AG08396 (cell line): ENCODE measurements at places on chromosomes 7 and 10.
A peak's percentile ranks its signal among the peaks of the same experiment; 100 is the strongest.

DNA sequence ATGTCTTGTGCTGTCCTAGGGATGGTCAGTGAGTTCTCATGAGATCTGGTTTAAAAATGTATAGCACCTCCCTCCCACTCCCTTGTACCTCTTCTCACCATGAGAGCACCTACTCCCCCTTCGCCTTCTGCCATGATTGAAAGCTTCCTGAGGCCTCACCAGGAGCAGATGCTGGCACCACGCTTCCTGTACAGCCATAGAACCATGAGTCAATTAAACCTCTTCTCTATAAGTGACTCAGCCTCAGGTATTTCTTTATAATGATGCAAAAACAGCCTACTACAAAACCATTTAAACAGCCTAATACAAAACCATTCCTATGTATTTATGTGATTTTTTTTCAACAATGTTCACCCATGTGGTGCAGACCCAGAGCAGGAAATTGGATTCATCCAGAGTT, 32.0 kb downstream of the KDM7A start:
- DNase-seq: no peak

DNA sequence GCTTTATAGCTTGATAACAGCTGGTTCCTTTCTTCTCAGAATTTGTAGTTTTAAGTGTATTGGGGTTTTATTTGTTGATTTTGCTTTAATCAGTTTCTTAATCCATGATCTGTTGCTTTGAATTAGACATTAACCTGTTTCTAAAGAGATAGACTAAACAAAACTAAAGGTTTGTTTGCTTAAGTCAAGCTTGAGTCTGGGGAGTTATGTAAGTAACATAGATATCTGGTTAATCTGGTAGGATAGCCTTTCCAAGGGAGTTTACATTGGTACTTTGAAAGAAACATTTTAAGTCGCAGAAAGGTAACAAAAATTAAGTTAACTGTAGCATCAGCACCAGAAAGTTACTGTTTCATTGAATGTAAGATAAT, 5.4 kb downstream of the PPP2R2D start:
- no peak for DNase-seq

- DNase-seq: peak; percentile 49
These were observed 117.4 kb downstream of the VIPR2 start for GRCh38 chr7:159027056-159027788.

GRCh38 chr10:30437031-30437841, 3.3 kb downstream of the MAP3K8 start:
- DNase-seq: peak; percentile 27

- DNase-seq: no peak
These were observed 141.7 kb downstream of the SH3PXD2A start for GRCh38 chr10:103713676-103714075.

- no peak for DNase-seq
These were observed 30.5 kb upstream of the FBXW4 start for GRCh38 chr10:101725296-101726114.

GRCh38 chr7:42227541-42227935, 9.5 kb downstream of the GLI3 start:
- DNase-seq: no peak

- no peak for DNase-seq
These were observed 196.8 kb upstream of the POT1 start for GRCh38 chr7:125126376-125126775.

DNA sequence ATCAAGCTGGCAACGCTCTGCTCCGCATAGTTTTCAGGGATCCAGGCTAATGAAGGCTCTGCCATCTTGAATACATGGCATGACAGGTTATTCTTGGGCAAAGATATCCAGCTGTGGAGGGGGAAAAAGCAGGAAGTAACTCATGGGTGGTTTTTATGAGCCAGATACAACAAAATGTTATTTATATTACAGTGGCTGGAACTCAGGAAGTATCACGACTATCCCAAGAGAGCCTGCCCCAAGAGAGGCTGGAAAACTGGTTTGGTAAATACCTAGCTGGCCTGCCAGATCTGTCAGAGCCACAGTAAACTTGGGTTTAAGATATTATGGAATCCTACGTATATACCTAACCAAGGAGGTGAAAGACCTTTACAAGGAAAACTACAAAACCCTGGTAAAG, 462.8 kb upstream of the ANKRD30A start:
- no peak for DNase-seq

DNA sequence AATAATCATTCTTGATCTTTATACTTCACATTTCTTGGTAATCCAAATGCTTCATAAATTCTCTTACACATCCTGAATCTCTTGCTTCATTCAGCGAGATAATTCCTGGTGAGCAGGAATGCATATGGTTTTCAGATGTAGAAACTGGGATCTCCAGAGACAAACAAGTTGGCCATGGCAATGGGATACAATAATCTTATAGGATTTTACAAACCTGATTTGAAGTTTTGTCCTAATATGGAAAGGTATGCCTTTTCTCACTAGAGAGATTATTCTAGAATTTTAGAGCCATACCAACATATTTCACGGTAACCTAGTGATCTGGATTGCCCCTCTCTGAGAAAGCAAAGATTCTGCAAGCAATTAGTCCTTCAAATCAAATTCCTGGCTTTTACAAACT, 13.1 kb upstream of the TRDMT1 start:
- DNase-seq: no peak

GRCh38 chr10:124736491-124737136, 7.6 kb downstream of the FAM53B start:
- DNase-seq: peak; percentile 43

- no peak for DNase-seq
These were observed 176.6 kb downstream of the SEMA3E start for GRCh38 chr7:83472376-83472775.

DNA sequence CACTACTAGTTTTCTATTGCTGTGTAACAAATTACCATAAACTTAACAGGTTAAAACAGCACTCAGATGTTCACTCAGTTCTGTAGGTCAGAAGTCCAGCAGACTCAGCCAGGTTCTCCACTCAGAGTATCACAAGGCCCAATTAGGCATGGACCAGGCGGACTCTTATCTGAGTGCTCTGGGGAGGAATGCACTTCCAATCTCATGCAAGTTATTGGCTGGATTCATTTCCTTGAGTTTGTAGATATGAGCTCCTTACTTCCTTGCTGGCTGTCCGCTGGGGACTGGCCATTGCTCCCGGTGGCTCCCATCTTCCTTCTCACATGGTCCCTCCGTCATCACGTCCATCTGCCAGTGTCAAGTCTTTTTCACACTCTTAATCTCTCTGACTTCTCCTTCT, 137.0 kb upstream of the PRR15 start:
- DNase-seq: no peak

GRCh38 chr7:16719699-16720098, 33.9 kb upstream of the TSPAN13 start:
- no peak for DNase-seq

GRCh38 chr7:118040562-118040961, 143.4 kb upstream of the LSM8 start:
- DNase-seq: no peak

DNA sequence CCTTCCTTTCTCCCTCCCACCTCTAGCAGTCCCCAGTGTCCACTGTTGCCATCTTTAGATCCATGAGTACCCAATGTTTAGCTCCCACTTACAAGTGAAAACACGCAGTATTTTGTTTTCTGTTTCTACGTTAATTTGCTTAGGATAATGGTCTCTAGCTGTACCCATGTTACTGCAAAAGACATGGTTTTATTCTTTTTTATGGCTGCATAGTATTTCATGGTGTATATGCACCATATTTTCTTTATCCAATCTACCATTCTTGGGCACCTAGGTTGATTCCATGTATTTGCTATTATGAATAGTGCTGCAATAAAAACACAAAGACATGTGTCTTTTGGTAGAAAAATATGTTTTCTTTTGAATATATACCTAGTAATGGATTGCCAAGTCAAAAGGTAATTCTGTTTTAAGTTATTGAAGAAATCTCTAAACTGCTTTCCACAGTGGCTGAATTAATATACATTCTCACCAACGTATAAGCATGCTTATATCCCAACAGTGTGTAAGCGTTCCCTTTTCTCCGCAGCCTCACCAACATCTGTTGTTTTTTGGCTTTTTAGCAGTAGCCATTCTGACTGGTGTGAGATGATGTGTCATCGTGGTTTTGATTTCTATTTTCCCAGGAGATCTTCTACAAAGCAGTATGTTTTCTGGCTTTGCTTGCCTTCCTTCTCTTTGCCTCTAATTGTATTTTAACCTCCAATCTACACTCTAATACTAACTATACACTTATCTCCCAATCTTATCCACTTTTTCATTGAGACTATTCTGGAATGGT, 179.5 kb upstream of the PHF14 start:
- no peak for DNase-seq

DNA sequence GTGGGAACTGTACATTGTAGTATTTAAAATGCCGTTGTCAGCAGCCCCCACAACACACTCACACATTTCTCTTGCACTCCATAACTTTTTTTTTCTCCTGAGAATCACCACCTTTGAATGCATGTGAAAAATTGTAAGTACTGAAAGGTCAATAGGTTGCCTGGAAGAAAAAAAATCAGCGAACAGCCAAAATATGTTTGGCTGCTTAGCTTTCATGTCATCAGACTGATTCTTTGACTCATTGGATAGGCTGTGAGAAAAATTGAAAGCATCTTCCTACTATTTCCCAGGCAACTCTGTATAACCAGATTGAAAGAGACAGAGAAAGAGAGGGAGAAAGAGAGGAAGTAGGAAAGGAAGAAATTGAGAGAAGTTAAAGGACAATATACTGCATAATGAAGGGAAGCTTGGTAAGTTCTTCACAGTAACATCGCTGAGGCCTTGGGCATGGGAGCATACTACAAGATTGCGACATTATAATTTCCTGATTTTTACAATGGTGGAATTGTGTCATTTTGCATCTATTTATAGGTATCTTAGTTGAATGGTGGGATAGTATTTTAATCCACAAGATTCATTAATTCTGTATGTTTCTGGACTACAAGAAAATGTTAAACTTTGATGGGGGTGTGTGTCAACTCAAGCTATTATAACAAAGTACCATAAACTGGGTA, 249.3 kb upstream of the KCND2 start:
- DNase-seq: peak; percentile 15

GRCh38 chr7:41037691-41038090, 665.2 kb downstream of the INHBA start:
- no peak for DNase-seq

DNA sequence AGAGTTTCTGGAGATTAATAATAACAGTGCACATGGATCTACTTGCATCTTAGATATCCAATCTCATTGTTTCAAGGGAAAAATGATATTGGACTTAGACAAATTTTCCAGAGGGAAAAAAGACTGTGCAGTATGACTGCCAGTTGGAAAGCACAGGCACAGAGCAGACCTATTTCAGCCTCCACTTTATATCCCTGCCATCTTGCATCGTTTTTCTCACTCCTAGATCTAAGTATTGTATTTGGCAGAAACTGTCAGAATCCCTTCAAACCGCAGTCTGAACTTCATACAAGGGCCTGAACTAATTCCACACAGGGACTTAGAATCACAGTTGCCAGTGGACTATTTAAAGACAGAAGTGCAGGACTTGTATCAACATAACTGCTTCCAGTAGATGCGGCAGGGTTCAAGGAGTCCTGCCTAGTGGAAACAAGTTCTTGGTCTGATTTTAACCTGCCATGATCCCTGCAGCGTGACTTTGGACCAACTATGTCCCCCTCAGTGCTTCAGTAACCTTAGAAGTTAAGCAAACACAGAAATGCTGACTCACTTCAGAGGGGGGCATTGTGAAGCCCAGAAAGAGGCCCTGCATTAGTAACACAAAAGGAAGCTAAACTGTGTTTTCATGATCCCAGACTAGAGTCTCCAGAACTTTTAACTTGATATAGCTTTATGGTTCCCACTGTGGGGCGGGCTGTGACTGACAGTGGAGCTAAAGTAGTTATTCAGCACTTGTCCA, 95.7 kb upstream of the PALS2 start:
- peak; percentile 73 for DNase-seq

DNA sequence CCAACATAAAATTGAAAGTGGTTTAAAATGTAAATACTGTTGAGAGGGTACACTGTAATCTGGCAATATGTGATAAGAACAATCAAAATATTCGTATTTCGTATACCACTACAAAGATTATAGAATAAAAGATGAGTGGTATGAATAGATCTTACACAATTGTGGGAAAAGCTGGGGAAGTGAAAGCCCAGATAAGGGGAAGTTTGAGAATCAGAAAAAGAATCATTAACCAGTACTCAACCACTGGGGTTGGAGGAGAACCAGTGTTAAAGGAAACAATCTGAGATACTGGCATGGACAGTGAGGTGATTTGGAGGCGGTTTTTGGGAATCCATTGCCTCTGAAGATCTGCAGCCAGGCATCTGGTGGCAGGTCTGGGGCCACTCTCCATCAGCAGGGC, 59.7 kb upstream of the CDK14 start:
- no peak for DNase-seq

DNA sequence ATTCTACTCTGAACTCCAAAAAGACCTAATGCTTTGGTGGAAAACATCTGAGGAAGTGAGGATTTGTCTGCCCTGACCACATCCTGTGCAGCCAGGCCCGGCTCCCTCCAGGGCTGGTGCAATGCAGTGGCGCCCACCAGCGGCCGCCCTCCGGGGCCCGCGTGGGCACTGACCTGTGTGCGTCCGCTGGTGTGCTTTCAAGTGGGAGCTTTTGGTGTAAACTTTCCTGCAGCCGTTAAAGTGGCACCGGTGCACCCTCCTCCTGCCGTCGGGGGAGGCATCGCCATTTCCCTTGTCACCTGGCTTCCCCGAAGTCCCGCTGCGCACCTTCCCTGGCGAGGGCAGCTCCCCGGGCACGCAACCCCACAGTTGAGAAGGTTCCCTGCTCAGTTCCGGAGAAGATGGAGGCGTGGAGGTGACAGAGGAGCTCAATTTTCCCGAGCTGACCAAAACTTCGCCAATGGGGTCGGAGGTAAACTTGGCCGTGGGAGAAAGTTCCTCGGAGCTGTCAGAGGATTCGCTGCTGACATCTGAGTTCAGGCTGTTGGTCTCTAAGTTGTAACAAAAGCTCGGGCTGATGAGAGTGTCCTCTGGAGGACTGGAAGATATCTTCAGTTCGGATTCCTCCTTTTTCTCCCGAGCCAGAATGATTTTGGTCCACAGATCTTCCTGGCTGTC, 3.4 kb downstream of the KLF6 start:
- DNase-seq: peak; percentile 30

DNA sequence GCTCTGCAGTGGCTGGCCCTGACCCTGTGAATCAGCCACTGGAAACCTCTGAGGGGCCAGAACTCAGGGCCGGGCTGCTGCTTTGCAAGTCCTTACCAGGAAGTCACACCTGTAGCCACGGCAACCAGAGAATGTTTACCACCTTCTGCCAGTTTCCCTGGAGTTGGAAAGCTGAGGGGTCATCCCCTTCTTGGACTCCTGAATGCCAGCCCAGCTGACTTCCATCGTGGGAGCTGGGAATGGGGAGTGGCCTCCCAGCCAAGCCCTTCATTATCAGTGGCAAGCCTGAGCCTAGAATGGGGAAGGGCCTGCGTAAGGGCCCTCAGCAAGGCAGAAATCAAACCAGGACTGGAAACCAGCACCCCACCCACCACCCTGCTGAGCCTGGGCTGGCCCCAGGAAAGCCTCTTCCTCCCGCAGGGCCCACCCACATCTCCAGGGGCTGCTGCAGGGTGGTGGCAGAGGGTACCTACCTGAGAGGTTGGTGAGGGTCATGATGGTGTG, 6.5 kb upstream of the CRHR2 start:
- no peak for DNase-seq

- DNase-seq: no peak
These were observed 1074.2 kb upstream of the C7orf33 start for GRCh38 chr7:147516391-147516790.

GRCh38 chr7:39651265-39651664, 27.9 kb downstream of the RALA start:
- DNase-seq: peak; percentile 64
